ENCODE measurements at places on chromosomes 3 and 15. TPM values are rescaled to one million over a fixed set of nuclear protein-coding genes. Genes with fewer than 3 reads are reported as not detected.

DNA sequence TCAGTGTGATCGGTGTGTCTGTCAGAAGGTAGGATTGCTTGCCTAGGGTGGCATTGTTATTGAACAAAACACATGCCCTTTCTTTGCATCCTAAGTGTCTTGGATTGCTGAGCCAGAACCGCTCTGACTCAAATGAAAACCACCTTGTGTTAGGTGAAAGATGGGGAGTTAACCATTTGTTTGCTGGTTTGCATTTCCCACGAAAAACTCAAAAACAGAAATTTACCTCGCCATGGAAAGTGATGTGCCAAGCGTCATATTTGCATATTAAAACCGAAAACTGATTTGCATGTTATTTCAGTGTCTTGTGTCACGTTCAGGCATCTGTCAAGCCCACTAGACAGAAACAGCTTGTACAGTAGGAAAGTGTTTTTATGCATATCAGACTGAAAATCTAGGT, 474.6 kb upstream of the TPRG1 start:
- DNase-seq, result no peak

KLHL6 gene
- 1.1 TPM for polyA plus RNA-seq

GRCh38 chr15:75631935-75632334, 6.4 kb upstream of the SNUPN start:
- no peak for DNase-seq

SAMMSON gene
- polyA plus RNA-seq, result not detected

DNA sequence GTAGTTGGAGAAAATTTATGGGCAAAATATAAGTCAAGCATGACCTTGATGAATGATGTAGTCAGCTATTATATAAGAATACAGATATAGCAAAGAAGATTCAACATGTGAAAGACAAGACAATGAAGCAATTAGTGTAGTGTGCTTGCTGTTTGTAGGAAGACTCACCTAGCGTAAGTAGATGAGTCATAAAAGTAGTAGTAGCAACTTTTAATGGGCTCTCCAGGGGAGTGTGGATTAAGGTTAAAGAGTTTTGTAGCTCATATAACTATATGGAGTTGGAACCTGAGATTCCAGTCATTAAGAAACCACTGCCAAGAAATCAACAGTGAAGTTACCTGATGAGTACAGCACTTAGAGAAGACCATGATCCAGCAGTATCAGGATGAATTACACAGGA, 444.7 kb upstream of the CNTN3 start:
- DNase-seq, result no peak

MEIS2 gene
- polyA plus RNA-seq, result 178 TPM

DNA sequence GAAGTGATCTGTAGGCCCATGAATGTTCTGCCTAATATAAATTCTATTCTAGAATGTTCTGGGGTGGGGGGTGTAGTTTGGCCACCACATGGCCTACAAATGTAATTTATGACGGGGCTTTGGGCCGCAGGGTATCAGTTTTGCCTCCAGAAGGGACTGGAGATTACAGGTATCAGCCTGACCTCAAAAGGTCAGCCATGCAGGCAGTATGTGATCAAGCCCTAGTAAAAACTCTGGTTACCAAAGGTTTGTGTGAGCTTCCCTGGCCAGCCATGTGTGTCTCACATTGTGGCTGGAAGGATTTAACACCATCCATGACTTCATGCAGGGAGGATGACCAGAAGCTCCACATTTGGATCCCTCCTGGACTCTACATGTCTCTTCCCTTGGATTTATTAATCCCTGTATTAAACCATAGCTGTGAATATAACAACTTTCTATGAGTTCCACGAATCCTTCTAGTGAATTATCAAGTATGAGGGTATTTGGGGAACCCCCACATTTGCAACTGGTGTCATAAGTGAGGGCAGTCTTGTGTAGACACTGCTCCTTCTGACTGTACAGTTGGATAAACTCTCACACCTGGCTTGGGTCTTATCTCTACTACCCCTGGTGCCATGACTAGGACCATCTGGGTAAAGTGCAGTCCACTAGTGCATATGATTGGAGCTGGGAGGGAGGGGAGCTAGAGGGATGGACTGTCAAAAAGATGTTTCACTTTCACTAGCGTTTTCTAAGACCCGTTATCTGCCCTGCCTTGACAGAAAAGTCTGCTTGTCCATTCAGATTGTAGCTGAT, 50.0 kb upstream of the RFX7 start:
- no peak for DNase-seq

DNA sequence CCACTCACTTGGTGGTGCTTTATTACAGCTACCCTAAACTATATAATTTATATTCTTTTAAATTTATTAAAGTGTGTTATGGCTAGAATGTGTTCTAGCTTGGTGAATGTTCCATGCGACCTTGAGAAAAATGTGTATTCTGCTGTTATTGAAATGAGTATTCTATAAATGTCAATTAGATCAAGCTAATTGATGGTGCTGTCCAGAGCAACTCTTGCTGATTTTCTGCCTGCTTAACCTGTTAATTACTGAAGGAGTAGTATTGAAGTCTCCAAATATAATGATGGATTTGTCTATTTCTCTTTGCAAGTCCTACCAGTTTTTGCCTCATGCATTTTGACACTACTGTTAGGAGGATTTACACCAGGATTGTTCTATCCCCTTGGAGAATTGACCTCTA, 3.2 kb upstream of the TEX9 start:
- DNase-seq, result no peak

GP9 gene
- polyA plus RNA-seq, result 0.47 TPM

RAB6B gene
- polyA plus RNA-seq, result 15.3 TPM

GRCh38 chr3:40016391-40016790, 207.0 kb downstream of the MYRIP start:
- no peak for DNase-seq

Measured in left kidney (tissue), 8 donors.